ENCODE measurements at places on chromosomes 4 and X.

- no peak for DNase-seq
These were observed 150.6 kb downstream of the ADAMTS3 start for GRCh38 chr4:72418458-72418857.

GRCh38 chr4:117560329-117560728 lies 474.0 kb upstream of the NDST3 start:
- DNase-seq: no peak

DNA sequence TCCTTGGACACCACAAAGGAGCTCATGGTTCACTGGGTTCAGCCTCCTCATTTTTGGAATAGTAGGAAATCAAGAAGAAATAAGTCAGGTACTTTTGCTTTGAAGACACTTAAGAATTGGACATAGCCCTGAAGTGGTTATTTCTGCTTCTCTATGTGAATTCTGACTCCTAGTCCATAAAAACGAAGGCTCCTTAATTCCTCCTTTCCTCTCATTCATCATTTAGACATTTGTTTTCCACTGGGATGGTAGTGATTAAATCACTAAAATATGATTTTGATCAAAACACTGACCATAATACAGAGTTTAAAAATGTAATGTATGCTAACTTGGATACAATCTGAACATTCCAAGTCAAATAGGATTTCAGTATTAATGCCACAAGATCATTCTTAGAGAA lies 34.7 kb upstream of the CYP2U1 start:
- no peak for DNase-seq

DNA sequence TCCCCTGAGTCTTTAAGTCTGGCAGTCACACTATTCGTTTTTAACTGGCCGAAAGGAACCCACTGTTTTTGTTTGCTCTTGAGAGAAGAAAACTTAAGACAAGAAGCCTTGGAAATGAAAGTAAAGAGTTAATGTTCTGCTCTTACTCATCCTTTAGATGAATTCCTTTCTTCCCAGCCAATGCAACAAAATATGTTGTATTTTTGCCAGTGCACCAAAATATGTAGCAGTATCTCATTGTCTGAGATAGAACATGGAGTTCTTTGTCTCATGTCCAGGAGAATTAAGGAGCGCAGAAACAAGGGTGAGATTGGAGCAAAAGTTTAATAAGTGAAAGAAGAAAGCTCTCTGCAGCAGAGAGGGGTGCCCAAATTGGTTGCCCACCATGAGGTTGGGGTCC lies 12.2 kb downstream of the TENT5D start:
- DNase-seq: no peak

DNA sequence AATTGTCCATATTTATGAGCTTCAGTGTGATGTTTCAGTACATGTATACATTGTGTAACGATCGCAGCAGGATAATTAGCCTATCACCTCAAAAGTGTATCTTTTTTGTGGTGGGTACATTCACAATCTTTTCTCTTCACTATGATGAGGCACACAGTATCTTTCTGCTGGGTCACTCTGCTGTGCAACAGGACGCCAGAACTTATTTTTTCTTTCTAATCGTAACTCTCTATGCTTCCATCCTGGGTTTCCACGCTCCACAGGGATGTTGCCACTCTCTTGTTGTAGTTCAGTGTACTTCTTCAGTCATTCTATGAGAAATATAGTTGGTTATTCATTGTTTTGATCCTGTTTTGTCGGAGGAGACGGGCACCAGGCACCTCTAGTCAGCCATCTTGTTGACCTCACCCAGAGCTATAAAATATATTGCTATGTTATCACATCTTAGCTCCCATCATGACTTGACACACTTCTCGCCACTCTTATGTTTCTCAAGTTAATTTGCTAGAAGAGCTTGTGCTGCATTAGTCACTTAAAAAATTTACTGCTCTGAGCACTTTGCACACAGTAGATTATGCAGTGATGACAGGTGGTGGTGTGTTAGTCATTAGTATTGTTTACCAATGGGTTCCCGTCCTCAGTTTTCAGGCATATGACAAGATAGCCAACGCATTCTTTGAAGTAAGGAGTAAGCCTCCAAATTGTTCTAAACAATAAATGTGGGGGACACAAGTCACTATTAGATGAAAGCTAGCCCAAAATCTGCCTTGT lies 1002.7 kb upstream of the PCDH7 start:
- no peak for DNase-seq

DNA sequence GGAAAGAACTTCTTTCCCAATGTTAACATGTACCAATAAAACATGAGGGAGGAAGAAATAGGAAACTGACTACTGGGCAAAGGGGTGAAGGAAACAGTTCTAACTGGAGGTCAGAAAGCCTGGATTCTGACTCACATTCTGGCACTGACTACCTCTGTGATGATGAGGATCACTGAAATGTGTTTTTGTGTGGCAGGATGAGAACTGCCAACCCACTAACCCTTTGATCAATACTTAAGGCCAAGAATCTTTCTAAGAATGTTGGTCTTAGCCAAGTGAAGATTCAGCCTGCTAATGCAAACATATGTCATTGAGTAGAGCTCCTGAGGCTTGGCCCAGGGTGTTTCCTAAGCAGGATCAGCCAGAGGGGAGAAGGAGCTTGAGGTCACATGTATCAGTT lies 4.6 kb downstream of the ALAS2 start:
- no peak for DNase-seq

- no peak for DNase-seq
These were observed 177.4 kb upstream of the SCML1 start for GRCh38 chrX:17559728-17560379.

DNA sequence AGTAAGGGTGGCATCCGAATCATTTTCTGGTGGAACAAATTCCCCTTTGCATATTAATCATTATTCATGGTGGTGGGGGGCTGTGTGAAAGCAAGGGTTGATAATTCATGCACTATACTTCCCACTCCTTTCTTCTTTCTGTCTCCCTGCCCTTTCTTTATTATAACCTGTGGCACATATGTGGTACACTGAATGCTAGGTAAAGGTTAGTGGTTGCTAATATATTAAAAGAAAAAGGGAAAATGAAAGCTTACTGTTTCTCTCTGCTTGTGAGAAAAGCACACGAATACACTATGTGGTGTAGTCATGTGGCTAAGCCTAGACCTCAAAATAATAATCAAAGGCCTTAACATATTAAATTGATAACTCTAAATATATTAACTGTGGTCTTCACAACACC lies 178.4 kb upstream of the RPS6KA3 start:
- no peak for DNase-seq

DNA sequence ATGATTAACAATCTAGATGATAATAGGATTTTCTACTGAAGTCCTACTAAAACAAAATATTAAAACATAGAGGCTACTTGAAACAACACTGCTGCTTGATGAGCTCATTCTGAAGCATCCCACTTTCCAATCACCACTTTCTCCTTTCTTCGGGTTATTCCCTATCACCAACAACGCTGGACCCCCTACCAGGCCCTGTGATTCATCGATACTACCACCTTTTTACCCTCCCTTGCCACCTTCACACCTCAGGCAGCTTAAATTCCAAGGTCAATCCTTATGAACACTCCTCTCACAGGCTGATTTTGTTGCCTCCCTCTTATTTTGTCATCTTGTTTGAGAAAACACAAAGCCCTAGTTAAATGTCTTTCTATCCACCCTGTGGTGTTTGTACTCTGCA lies 102.6 kb downstream of the IQCM start:
- DNase-seq: no peak

- DNase-seq: no peak
These were observed 550.9 kb upstream of the NDST4 start for GRCh38 chr4:115664285-115664684.

- DNase-seq: no peak
These were observed 460.8 kb downstream of the SLITRK2 start for GRCh38 chrX:146278381-146278780.

GRCh38 chrX:40501164-40501855 lies 79.5 kb upstream of the ATP6AP2 start:
- no peak for DNase-seq

DNA sequence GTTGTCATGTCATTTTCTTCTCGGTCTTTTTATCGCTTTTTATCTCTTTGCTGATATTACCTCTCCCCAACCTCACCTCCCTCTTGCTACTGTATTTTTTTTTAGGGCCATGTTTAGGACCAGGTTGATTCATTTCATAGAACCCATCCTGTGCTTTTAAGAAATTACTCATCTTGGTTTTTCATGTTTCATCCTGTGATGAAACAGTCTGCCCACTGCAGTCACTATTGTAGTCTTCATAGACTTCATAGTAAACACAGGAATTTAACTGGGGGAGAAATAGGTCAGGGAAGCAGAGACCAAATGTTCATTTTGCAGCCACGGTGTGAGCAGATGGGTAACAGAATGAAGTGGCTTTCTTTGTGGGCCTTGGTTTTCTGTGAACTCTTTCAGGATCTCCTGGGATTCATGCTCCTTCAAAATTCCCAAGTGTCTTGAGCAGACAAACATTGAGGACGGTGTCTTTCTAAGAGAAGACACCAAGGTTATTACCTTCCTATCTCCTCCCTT lies 161.8 kb downstream of the NAA11 start:
- DNase-seq: no peak
